Esophagus muscularis mucosa (tissue), 4 donors: ENCODE measurements at places on chromosomes 1 and 21. TPM values are rescaled to one million over a fixed set of nuclear protein-coding genes. Genes with fewer than 3 reads are reported as not detected.

LCE6A gene
- not detected for total RNA-seq

RRP1 gene
- total RNA-seq = 18.9 TPM

ITSN1 gene
- total RNA-seq = 42.5 TPM

KISS1 gene
- total RNA-seq = not detected

DVL1 gene
- total RNA-seq = 93.6 TPM

KANK4 gene
- 0.42 TPM for total RNA-seq

KIF17 gene
- 7.3 TPM for total RNA-seq

HES5 gene
- not detected for total RNA-seq

KCNA2 gene
- total RNA-seq = 1.7 TPM

AMY1B gene
- total RNA-seq = not detected

SPRR1A gene
- total RNA-seq = not detected

RUNX1 gene
- 3.8 TPM for total RNA-seq

KIF2C gene
- 0.78 TPM for total RNA-seq

LRP8 gene
- total RNA-seq = 1.2 TPM

FMO4 gene
- total RNA-seq = 3.2 TPM

ADAMTSL4 gene
- total RNA-seq = 55.5 TPM

PTPRU gene
- 19.5 TPM for total RNA-seq

YY1AP1 gene
- 143 TPM for total RNA-seq

RBM11 gene
- total RNA-seq = 0.29 TPM

GJA9 gene
- not detected for total RNA-seq

RAVER2 gene
- total RNA-seq = 30.2 TPM

C8B gene
- not detected for total RNA-seq

CAMK1G gene
- 0.83 TPM for total RNA-seq

GBP6 gene
- not detected for total RNA-seq

PLA2G5 gene
- 46.2 TPM for total RNA-seq

KRTCAP2 gene
- 90.0 TPM for total RNA-seq

LRRC38 gene
- total RNA-seq = not detected

RNF223 gene
- total RNA-seq = not detected

SLAMF9 gene
- total RNA-seq = not detected

PTGFR gene
- total RNA-seq = 2.7 TPM

FAM163A gene
- 0.50 TPM for total RNA-seq

SNRPE gene
- 35.3 TPM for total RNA-seq

GUCA2A gene
- not detected for total RNA-seq
